ENCODE measurements at places on chromosomes 4 and X.
A peak's percentile ranks its signal among the peaks of the same experiment; 100 is the strongest.

GRCh38 chrX:24264383-24264782 lies 49.5 kb downstream of the SUPT20HL2 start:
- no peak for DNase-seq

GRCh38 chr4:72507167-72507566 lies 61.9 kb downstream of the ADAMTS3 start:
- no peak for DNase-seq

DNA sequence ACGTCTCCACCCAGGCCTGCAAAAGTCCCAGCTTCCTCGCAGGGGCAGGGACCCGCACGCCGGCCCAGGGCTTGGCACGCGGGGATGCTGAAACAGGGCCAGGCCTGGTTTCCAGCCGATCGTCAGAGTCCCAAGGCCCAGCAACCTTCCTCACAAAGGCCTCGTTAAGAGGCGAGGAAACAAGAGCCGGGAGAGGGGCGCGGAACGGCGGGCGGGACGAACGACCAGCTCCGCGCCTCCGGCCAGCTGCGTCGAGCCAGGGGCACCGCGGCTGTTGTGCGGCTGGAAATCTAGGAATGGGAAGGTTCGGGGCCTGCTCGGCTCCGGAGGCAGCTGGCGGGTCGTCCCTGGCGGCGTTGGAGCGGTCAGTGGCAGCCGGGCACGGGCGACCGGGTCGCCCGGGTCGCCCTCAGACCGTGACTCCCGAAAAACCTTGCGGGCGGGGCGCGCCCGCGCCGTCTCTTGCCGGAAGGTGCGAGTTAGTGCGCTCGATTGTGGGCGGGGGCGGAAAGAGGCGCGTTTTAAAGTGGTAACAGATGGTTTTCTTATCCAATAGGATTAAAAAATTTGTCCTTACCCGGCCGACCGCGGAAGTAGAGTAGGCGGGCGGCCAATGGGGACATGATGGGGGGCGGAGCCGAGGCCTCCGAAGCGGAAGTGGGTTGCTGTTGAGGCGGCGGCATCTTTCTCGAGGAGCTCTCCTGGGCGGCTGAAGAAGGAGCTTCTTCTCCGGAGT lies at the start of gene RNF4:
Gene RNF4, plus strand, starts transcription at position 651 of the 736 bp plus-strand sequence. CDS start 21,388 bp downstream, outside the sequence.
- DNase-seq = peak; percentile 95

GRCh38 chr4:11407551-11407950 lies 21.1 kb downstream of the HS3ST1 start:
- no peak for DNase-seq

DNA sequence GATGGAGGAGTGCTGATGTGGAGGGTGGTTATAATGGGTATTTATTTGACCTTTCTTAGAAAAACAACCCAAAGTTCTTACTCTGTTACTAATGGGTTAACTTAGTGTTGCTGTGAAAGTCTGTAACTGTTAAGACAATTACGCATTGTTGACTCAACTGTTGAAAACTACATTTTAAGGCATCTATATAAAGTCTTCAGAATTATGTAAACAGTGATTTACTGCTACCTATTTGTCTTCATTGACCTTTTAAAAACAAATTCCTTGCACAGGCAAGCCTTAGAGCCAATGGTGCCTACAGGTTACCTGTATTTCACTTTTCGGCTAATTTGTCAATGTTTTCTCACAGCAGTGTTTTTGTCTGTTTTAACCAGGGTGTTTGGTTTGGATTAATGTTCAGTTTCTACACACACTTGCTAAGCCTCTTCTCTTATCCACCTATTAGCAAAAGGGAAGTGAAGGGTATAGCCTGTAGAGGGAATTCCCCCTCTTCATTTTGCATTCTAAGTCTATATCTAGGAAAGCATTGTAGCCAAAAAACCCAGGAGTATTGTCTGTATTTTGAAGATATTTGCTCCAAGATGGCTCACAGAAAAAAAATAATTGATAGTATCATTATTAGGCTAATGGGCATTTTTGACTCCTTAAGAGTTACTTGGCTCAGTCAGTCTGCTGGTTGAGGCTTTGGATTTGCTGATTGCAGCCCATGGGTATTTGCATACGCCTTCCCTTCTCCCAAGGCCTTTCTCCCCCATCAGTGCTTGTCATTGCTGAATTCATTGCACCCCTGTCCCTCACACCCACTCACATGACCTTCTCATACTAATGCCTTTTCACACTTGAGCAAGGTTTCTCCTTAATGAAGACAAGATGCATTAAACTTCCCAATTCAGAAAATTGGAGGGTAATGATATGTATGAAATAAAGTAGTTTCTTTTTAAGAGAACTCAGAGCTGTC lies 30.5 kb downstream of the AFF1 start:
- DNase-seq = no peak

GRCh38 chrX:34656842-34657725 lies at the start of gene TMEM47:
Gene TMEM47 (minus strand): TSS chrX:34657285. CDS start chrX:34657029, 256 bp downstream.
- DNase-seq = no peak

- DNase-seq = no peak
Observed at GRCh38 chr4:37827802-37828321, 1.4 kb downstream of the PGM2 start.
